ENCODE measurements at places on chromosomes 5 and 9.

- no peak for DNase-seq
These were observed 111.3 kb upstream of the ABCA1 start for GRCh38 chr9:105039175-105039799.

DNA sequence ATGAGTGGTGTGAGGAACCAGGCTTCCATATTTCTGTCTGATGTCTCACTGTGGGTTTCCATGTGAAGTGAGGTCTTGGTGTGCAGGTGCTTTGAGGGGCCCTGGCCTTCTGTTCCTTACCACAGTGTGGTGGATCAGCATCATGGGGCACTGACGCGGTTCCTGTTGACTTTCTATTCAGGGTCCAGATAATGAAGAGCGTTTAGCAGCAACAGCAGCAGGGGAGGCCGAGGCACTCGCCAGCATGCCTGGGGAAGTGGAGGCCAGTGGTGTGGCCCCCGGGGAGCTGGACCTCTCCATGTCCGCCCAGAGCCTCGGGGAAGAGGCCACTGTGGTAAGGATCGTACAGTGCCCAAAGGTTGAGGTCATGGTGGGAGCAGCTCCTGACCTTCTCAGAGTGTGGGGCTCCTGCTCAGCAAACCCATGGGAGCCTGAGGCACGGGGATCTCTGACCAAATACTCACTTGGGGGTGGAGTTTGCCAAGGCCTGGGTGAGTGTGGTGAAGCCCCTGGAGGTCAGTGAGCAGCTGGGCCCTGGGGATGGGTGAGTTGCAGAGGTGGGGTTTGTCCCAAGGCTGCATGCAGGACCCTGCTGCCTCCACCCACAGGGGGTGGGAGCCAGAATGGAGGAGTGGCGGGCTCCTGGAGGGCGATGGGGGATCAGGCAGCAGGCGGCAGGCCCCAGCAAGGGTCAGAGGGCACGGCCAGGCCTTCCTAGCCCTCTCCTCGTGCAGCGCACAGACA, 61.2 kb downstream of the COL15A1 start:
- DNase-seq: no peak

GRCh38 chr5:60161340-60161934, 267.9 kb upstream of the PDE4D start:
- DNase-seq: peak; percentile 23

DNA sequence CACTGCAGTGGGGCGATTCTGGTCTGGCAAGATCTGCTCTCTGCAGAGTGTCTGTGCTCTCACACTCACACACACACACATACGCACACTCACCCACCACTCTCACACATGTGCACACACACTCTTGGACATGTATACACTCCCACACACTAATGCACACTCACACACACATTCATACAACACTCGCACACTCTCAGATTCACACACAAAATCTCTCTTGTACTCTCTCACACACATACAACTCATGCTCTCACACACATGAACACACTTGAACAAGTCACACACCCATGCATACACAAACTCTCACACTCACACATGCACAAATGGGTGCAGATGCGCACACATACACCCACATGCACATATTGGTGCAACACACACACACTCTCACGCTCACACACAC, 31.7 kb downstream of the TMEM174 start:
- no peak for DNase-seq

GRCh38 chr9:90032296-90033027, 427.6 kb downstream of the GADD45G start:
- DNase-seq: no peak

- no peak for DNase-seq
These were observed 53.8 kb downstream of the RAD23B start for GRCh38 chr9:107336718-107337360.

Measured in AML-193 (cell line).